ENCODE measurements at places on chromosomes 2 and 18.

GRCh38 chr2:238290091-238290509, 1.7 kb upstream of the PER2 start:
- peak; percentile 89 for DNase-seq

- no peak for DNase-seq
Observed at GRCh38 chr2:195479407-195479806, 177.6 kb upstream of the SLC39A10 start.

GRCh38 chr2:64359892-64360657, 93.9 kb upstream of the LGALSL start:
- DNase-seq = peak; percentile 86

DNA sequence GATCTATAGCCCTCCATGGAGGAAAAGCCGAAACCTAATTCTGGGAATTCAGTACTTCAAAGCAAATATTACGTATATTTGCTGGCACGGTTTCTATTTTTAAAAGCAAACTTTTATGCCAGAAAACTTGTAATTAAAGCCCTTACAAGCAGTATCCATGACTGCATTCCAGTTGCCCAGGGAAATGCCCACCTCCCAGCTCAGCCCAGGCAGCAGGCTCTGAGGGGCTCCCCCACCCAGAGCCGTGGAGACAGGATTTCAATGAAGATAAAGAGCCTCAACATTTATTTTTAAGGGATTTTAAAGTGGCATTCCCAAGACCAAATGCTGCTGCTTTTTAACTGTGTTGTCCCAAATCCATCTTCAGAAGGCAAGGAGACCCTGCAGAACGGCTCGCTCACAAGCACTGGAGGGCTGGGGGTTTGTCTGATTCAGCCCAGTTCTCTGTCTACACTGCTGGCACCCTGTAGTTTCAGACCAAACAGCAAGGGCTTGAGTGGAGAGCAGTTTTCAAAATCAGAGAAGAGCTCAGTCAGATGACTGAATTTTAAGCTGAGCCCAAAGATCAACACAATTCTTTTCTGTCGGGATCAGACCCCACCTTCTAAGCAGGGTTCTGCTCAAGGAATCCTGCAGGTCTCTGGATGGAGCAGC, 105.1 kb downstream of the KCNF1 start:
- no peak for DNase-seq

- no peak for DNase-seq
Observed at GRCh38 chr2:63788071-63788470, 53.6 kb upstream of the UGP2 start.

GRCh38 chr2:24461685-24462084, 29.4 kb upstream of the NCOA1 start:
- no peak for DNase-seq

- DNase-seq = no peak
Observed at GRCh38 chr2:207291625-207292252, 126.0 kb upstream of the KLF7 start.

- DNase-seq = no peak
Observed at GRCh38 chr2:222398446-222398885, 25.9 kb upstream of the SGPP2 start.

- DNase-seq = no peak
Observed at GRCh38 chr2:138177693-138178092, 213.4 kb downstream of the HNMT start.

GRCh38 chr2:6915399-6915798, 1.8 kb upstream of the RNF144A start:
- no peak for DNase-seq

DNA sequence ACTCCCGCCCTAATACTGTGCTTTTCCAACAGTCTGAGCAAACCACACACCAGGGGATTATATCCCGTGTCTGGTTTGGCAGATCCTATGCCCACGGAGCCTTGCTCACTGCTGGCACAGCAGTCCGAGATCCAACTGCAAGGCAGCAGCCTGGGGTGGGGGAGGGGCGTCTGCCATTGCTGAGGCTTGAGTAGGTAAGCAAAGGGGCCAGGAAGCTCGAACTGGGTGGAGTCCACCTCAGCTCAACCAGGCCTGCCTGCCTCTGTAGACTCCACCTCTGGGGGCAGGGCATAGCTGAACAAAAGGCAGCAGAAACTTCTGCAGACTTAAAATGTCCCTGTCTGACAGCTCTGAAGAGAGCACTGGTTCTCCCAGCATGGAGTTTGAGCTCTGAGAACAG, 44.2 kb downstream of the LNPK start:
- no peak for DNase-seq

GRCh38 chr2:70931376-70932000, 4.2 kb upstream of the ATP6V1B1 start:
- DNase-seq = no peak

- DNase-seq = peak; percentile 30
Observed at GRCh38 chr18:3248658-3249359, 1.2 kb downstream of the MYL12A start.

DNA sequence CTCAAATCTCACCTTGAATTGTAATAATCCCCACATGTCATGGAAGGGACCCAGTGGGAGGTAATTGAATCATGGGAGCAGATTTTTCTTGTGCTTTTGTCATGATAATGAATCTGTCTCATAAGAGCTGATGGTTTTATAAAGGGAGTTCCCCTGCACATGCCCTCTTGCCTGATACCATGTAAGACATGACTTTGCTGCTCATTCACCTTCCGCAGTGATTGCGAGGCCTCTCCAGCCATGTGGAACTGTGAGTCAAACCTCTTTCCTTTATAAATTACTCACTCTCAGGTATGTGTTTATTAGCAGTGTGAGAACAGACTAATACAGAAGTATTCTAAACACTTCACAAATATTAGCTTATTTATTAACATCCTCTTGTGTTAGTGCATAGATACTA, 516.7 kb downstream of the LRRTM4 start:
- DNase-seq = no peak

GRCh38 chr2:55961318-55961911, 37.8 kb upstream of the EFEMP1 start:
- peak; percentile 23 for DNase-seq

DNA sequence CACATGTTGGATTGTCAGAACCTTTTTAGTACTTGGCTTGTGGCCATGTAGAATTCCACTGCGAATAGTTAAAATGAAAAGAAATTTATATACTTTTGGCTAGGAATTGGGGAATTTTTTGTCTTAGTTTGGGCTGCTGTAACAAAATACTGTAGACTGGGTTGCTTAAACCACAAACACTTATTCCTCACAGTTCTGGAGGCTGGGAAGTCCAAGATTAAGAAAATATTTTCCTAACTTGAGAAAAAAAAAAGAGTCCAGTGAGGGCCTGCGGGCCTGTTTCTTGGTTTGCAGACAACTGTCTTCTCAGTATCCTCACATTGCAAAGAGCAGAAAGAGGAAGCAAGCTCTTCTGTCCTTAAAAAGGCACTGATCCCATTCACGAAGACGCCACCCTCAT, 81.9 kb downstream of the CD226 start:
- DNase-seq = no peak

DNA sequence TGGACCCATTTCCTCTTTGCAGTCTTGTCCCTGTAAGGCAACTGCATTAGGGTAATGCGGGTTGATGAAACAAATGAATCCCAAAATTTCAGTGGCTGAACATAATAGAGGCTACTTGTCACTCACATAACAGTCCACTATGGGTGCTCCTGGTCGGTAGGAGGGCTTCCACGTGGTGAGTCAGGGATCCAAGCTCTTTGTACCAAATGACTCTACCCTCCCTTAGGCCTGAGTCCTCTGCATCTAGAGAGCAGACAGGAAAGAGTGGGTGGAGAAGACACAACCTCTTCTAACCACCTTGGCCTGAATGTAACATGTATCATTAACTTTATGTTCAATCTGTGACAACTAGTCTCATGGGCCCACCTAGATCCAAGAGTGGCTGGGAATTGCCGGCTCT, 86.2 kb upstream of the HAAO start:
- DNase-seq = no peak

DNA sequence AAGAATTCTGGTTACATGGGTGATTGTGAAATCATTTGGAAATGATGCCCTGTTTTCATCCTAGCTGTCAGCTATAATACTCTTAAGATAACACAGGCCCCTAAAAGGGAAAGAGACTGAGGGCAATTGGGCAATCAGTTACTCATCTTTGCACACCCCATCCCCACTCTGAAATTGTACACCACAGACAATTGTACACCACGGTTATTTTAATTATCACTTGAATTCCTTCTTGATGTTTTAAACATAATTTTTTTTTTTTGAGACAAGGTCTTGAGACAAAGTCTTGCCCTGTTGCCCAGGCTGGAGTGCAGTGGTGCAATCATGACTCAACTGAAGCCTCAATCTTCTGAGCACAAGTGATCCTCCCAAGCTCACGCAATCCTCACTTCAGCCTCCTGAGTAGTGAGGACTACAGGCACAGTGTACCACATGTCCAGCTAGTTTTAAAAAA, 862.4 kb upstream of the ACVR2A start:
- no peak for DNase-seq

Data from Calu3 (cell line).